MM.1S (cell line): ENCODE measurements at places on chromosomes 2 and 18.
A peak's percentile ranks its signal among the peaks of the same experiment; 100 is the strongest.

- no peak for DNase-seq
Measured at GRCh38 chr2:98036349-98037000, 40.7 kb upstream of the TMEM131 start.

- no peak for DNase-seq
Measured at GRCh38 chr18:33101316-33101715, 328.5 kb upstream of the KLHL14 start.

GRCh38 chr2:8171608-8172007 lies 510.2 kb upstream of the ID2 start:
- no peak for DNase-seq

- no peak for DNase-seq
Measured at GRCh38 chr2:230758566-230759480, 46.2 kb downstream of the CAB39 start.

DNA sequence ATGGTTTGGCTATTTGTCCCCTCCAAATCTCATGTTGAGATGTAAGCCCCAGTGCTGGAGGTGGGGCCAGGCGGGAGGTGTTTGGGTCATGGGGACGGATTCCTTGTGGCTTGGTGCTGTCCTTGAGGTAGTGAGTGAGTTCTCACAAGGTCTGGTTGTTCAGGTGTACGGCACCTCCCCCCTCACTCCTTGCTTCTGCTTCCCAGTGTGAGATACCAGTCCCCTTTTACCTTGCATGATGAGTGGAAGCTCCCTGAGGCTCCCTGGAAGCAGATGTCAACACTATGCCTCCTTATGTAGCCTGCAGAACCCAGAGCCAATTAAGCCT lies 232.6 kb downstream of the LDLRAD4 start:
- DNase-seq = no peak

DNA sequence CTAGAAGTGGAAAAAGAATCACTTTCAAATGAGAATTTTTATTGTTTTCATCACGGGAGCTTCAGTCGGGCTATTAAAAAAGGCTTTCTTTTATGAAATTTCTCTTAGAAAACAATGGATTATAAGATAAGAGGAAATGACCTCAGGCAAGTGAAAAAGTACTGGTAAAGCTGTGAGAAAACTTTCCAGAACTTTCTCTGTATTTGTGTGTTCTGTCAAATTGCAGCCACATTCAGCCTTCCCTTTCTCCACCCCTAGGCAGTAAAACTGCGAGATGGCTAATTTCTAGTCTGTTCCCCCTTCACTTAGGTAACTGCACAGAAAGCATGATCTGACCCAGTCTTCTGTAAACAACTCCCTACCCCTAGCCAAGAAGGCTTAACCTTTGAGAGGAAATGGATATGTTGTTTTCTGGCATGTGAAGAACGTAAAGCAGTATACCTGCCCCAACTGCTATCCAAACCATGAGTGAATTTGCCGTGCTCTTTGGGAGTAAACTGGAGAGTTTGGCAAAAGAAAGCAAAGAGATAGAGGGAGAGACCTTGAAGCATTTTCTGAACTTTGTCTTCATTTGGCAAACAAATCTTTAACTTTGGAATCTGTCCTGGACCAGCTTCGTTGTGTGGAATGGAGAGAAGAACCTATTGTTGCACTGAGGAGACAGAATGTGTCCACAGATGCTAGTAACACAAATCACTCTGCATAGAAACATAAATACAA lies 105.4 kb downstream of the ETAA1 start:
- no peak for DNase-seq

- DNase-seq = no peak
Measured at GRCh38 chr2:135637456-135638087, 104.1 kb upstream of the UBXN4 start.

DNA sequence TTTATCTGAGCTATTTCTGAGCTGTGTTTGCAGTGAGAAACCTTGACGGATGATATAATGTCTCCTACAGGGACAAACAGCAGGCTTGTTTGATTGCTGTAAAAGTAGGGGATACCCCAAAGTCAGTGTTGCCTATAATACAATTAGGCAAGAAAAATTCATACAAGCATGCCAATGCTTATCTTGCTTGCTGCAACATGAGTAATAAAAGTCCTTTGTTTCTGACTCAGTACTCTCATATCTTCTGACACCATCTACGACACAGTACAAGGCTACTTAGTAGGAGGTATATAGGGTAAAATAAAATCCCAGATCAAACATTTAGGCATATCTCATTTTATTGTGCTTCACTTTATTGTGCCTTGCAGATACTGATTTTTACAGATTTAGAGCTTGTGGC lies 33.0 kb downstream of the ERBB4 start:
- no peak for DNase-seq

DNA sequence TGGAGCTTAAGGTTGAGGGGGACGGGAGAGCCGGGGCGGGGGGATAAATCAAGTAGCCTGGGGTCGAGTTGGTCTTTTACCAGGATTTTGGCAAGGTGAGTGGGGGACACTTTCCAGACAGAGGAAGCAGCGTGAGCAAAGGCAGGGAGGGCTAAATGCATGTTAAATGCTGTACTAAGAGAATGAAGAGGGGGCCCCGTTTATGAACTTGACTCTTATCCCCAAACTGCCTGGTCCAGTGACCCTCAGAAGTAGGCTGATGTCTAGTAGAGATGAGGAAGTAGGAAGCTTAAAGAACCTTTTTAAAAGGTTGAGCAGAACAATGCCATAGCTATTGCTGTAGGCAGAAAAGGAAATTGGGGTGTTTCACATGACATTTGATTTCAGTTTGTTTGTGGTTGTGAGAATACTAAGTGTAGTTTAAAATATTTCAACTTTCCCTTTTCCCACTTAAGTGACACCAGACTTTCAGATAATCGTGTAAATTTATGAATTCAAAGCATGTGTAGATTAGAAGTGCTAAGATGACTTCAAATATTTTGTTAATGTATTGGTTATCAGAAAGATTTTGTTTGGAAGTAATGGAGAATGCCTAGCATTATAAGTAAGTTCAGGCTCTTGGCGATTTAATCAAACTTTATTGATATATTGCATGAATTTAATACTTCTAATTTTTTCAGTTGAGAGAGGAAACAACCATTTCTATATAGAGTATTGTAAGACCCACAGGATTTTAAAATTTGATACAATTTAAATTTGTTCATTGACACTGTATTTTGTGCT lies 1.8 kb downstream of the REL start:
- DNase-seq = peak; percentile 65
